Fibroblast of skin of scalp (primary cell): ENCODE measurements at places on chromosomes 2 and 18.

DNA sequence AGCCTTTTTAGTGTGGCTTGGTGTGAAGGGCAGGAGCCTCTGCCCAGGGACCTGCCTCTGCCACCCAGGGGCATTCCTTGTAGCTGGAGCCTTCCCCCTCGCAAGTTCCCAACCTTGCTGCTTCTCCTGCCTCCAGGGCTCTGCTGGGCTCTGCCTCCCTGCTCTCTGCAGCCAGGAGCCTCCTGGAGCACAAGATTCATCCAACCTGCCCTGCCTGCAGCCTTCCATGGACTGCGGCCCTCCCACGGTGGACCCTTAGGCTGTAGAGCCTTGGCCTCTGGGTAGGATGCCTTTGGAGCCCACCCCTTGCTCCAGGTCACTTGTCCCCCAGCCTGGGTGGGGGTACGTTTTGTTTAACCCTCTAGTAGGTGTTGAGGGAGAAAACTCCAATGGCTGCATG is 2.5 kb downstream of the SLC66A3 start:
- DNase-seq: no peak

DNA sequence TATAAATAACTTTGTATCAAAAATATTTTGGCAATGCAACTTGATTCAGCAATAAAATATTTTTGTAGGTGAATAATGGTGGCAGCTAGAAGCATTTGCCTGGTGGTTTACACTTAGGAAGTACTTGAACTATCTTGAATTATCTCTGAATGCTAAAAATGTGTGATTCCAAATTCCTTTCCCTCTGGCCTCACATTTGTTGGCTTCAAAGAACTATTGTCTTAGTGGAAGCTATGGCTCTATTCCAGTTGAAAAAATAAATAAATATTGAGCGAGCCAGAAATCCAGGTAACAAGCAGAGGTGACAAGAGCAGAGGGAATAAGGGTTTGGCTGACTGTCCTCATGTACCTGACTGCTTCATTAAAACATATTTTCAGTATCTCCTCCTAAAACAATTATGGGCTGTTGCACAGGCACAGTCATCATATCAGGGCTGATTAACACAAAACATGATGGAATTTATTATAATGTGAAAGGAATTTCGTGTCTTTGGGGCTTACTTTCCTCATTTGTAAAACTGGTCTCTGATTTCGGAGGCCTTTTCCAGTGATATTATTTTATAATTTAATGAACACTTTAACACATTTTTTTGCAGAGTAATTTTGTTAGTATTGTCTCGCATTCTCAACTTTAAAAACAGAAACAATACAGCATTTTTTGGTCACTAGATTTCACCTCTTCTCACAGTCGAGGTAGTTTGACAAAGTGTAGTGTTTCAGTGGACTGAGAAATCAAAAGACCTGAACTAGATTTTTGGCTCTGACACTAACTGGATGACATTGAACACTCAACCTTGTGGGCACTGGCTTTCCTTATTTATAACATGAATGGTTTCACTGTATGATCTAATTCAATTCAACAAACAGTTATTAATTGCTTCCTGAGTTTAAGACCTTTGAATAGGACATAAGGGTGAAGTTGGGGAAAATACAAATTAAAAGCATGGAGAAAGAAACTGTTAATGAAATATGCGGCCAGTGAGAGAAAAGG is 7.8 kb upstream of the CAVIN2 start:
- peak; percentile 45 for DNase-seq

DNA sequence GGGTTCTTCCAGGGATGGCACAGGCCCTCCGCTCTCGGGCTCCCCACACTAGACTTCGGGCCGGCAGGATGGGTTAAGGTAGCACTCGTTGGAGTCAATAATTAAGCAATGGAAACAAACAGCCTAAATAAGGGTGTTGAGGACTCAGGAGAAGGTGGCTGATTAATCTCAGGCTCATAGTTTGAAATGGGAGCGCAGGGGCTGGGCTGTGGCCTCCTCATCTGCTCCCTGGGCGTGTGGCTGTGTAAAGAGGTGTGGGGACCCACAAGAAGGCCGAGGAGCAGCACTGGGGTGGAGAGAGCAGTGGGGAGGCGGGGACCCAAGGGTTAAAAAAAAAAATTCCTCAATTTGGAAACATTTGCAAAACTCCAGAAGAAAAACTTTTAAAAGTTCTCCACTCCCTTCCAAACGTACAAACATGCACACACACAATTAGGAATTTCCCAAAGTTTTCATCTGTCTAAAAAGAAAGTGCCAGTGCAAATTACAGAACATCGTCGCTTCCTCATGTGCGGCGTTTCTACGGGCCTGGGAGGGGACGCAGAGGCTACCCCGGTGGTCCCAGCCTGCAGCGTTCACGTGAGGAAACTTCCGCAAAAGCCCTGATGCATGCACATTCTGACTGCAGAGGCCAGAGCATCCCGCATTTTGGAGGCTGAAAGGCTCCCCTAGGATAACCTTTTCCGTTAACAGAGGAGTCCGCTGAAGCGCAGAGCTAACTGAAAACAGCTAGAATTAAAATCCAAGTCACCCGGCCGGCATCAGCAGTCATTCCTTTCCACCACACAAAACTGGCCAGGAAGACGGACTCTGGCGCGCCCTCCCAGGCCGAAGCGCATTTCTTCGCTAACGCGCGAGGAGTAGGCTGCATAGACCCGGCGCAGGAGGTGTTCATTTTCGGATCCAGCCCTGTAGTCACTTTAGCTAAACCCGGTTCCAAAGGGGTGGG is 1.0 kb upstream of the TUBB6 start:
- peak; percentile 74 for DNase-seq

DNA sequence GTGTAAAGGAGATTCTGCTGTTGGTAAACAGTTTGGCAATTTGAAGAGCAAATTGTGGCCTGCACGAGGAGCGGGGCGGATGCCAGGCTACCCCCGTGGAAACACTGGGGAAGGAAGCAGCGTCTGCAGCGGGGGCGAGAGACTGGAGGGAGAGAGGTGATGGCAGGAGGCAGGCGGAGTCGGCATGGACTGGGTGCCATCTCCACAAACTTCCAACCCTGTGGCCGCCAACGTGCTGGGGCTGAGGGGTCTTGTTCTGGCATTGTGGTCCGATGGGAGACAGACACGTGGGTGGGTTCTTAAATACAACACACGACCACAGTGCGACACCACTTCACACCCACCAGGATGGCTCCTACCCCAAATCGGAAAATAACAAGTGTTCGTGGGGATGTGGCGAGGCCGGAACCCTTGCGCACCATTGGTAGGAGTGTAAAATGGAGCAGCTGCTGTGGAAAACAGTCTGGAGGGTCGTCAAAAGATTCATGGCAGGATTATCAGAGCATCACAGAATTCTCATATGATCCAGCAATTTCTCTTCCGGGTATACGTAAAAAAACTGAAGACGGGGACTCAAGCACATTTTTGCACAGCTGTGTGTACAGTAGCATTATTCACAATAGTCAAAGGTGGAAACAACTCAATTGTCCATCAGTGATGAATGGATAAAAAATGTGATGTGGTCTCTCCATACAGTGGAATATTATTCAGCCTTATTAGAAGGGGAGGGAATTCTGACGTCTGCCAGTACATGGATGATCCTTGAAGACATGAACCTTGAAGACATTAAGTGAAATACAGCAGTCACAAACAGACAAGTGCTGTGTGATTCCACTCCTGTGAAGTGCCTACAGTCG is 82.4 kb upstream of the HPCAL1 start:
- DNase-seq: no peak

DNA sequence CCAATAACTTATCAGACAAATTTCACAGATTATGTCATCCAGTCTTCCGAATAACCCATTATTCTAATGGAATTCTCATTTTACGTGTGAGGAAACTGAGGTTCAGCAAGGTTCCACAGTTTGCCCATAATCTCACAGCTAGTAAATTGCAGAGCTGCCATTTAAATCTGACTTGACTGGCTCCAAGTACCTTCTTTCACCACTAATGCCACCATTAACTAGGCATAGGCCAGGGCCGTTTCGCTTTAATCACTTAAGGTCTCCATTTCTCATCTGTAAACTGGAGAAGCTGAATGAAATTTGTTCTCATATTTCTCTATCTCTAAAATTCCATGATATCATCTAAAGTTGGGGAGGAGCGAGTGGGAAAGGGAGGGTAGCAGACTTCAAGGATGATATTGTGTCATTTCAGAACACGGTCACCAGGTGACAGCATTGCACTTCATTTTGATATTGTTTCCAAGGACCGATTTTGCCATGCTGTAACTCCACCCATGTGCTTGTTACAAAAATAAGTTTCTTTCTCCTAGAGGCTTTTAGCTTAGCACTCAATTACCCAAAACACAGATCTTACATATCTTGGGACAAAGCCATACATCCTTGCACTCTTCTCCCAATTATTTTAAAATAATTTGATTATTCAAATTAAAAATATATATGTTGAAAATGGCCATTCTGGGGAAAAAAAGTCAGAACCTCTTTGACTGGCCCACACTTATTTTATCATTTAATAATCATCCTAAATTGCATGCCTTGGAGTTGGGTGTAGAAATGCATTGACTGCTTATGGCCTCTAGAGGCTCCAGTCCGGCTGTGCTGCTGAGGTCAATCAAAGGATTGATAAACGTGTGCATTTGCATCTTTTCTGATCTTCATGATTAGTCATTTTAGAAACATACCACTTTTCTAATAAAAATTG is 123.8 kb downstream of the AKAIN1 start:
- peak; percentile 15 for DNase-seq

DNA sequence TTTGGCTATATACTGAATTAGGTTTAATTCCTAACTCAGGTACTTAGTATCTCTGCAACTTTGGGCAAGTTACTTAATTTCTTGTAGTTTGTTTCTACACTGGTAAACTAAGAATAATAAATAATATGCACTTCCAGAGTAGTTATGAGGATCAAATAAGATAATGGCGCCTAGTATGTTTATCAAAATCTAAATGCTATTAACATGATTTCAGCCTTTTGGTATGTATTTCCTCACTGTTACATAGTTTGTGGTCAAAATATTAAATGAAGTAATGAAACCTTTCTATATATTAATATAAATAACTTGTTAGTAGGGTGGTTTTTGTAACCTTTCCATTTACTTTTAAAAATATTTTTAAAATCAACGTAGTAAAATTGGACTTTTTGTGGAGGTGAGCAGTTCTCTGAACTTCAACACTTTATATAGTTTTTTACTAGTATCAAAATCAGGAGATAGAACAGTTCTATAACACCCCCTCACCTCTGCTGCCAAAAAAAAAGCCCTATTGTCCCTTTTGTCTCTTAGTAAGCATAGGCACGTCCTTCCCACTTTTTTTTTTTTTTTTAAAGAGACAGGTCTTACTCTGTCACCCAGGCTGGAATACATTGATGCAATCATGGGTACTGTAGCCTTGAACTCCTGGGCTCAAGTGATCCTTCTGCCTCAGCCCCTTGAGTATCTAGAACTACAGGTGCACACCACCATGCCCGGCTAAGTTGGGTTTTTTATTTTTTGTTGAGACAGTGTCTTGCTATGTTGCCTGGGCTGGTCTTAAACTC is 44.8 kb downstream of the RAB3GAP1 start:
- peak; percentile 23 for DNase-seq

GRCh38 chr2:20600756-20601325 is 50.1 kb downstream of the HS1BP3 start:
- no peak for DNase-seq

DNA sequence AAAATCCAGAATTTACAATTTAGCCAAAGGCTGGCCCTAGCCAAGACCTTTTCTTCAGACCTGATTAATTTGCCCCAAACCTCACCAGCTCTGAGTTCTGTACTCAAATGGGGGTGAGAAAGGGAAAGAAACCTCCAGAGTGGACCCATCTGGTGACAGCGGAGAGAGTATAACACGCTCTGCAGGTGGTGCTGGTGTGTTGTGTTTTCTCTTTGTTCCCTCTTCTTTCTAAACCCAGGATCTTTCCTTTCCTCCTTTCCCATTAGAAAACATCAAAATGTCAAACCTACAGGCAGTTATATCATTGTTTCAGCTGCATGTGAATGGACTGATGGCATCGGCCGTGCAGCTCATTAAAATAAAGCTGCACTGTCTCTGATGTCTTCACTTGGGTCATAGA is 253.2 kb upstream of the SP5 start:
- no peak for DNase-seq

DNA sequence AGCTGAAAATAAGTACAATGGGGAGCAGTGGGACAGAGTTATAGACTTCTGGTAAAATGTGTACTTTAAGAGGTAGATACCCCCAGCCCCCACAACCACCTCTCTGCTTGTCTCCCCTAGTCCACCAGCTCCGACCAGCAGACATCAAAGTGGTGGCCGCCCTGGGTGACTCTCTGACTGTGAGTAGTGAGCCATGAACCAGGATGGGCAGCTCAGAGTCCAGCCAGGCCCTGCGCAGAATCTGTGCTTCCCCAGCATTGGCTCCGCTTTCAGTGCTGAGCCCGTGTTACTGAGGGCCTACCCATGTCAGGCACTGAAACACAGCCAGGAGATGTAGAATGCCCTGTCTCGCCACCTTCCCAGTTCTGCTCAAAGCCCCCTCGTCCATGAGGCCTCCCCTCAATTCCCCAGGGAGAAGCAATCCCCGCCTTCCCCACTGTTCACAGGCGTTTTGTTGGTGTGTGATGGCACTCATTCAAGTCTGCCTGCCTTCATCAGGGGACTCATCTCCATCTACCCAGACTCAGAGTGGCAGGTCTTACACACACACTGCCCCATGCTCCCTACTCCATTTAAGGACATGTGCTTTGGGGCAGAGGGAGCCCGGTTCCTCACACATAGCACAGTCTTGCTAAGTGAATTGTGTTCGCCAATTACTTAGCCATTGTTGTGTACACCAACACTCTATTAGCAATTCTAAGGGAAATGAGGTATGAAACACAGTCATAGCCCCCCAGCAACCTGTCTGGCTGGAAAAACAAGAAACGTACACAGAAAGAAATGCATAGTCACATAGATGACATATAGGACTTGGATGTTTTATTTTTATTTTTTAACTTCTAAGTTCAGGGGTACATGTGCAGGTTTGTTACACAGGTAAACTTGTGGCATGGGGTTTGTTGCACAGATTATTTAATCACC is 122.6 kb downstream of the PLB1 start:
- DNase-seq: no peak

DNA sequence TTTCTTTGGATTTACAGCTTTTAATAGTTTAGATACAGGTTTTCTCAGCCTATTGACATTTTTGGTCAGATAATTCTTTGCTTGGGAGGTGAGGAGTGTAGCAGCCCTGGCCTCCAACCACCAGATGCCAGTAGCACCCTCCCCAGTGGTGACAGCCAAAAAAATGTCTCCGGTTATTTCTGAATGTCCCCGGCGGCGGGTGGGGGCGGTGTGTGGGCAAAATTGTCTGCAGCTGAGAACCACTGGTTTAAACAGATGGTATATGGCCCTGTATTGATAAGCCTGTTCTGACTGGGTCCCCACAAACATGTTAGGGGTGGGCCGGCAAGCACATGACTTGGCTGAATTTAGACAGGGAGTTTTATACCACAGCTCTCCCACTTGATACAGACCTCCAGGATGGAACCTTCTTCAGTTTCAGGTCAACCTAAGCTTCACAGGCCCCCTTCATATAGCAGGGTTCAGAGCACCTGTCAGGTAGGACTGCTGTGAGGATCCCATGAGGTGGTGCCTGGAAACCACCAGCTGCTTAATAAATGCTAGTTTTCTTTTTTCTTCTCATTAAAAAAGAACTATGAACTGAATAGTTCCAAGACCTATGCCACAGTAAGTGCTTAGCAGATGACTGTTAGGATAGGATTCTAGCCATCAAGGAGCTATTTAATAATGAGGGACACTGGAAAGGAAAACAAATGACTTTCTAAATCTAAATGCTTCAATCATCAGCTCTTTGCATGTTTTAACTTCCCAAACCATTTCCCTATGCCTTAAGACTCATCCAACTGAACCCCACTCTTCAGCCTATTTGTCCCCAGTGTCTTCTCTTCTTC is 18.1 kb downstream of the LPIN2 start:
- no peak for DNase-seq
